GM13976 (cell line): ENCODE measurements at places on chromosomes 2 and 18.

GRCh38 chr2:69565431-69565839, 78.1 kb downstream of the AAK1 start:
- peak; percentile 64 for DNase-seq

GRCh38 chr2:167818521-167818920, 428.9 kb downstream of the STK39 start:
- DNase-seq, result no peak

DNA sequence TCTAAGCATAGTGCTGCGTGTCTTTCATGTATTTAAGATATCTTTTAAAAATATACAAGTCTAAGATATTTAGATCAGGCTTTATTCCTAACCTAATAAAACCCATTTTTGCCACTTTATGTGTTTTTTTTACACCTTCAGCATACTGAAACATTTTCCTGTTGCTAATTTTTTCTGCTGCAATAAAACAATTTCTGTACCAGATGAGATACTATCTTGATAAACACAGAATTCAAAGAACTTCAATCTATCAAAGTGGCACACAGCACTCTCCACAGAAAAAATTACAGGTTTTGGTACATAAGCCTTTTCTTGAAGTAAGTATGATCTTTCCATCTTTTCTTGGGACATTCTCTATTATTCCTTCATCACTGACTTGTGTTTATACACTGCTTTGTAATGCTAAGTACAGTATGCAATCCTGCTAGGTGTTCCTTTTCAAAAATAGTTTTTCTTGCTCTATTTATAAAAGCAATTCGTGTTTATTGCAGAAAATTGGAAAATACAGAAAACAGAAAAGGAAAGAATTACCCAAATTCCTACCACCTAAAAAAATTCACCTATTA, 16.2 kb downstream of the REV1 start:
- no peak for DNase-seq

- DNase-seq, result no peak
Measured at GRCh38 chr18:12293831-12294230, 14.2 kb upstream of the TUBB6 start.

- DNase-seq, result no peak
Measured at GRCh38 chr2:207372483-207372882, 157.3 kb upstream of the CREB1 start.

DNA sequence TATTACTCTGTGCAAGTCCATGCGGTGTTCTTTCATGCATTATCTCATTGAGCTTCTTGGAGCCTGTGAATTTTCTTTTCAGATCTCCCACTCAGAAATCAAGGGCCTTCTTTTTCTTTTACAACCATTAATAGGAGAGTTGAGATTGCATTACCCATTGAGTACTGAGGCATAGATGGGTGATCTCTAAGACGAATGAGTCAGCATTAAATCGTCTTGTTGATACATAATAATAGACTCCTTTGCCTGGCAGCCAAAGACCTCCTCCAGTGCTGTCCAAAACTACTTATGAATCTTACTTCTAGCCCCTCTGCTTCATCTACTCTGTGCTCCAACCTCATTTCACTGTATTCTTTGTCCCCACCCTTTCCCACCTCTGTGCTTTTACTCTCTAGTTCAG, 180.5 kb downstream of the AGPS start:
- DNase-seq, result no peak

- DNase-seq, result no peak
Measured at GRCh38 chr18:63207835-63208234, 111.7 kb downstream of the BCL2 start.
